ENCODE measurements at places on chromosomes 4 and X. TPM values are rescaled to one million over a fixed set of nuclear protein-coding genes. Genes with fewer than 3 reads are reported as not detected.

GRCh38 chr4:6742989-6743388 lies 27.0 kb downstream of the BLOC1S4 start:
- no peak overlapping the region for H3K27ac ChIP-seq
- no peaks in the 10 kb centered on the region for H3K27me3 ChIP-seq
- H3K4me1 ChIP-seq: peaks cover 21% of the 10 kb centered on the region
- DNase-seq: no peak
- no peaks in the 10 kb centered on the region for H3K36me3 ChIP-seq
- no peak overlapping the region for H3K4me3 ChIP-seq

- H3K36me3 ChIP-seq: no peaks in the 10 kb centered on the region
- DNase-seq: peak; percentile 57
- peaks cover 15% of the 10 kb centered on the region for H3K4me1 ChIP-seq
Observed at GRCh38 chrX:40090050-40090804, 7.5 kb downstream of the BCOR start.

GRCh38 chr4:107643021-107643420 lies 77.0 kb downstream of the PAPSS1 start:
- H3K4me3 ChIP-seq: no peak overlapping the region
- peaks cover 24% of the 10 kb centered on the region for H3K36me3 ChIP-seq
- H3K27ac ChIP-seq: no peak overlapping the region
- no peaks in the 10 kb centered on the region for H3K27me3 ChIP-seq
- H3K4me1 ChIP-seq: peaks cover 11% of the 10 kb centered on the region
- DNase-seq: no peak

The ITIH6 gene
- not detected for total RNA-seq

DNA sequence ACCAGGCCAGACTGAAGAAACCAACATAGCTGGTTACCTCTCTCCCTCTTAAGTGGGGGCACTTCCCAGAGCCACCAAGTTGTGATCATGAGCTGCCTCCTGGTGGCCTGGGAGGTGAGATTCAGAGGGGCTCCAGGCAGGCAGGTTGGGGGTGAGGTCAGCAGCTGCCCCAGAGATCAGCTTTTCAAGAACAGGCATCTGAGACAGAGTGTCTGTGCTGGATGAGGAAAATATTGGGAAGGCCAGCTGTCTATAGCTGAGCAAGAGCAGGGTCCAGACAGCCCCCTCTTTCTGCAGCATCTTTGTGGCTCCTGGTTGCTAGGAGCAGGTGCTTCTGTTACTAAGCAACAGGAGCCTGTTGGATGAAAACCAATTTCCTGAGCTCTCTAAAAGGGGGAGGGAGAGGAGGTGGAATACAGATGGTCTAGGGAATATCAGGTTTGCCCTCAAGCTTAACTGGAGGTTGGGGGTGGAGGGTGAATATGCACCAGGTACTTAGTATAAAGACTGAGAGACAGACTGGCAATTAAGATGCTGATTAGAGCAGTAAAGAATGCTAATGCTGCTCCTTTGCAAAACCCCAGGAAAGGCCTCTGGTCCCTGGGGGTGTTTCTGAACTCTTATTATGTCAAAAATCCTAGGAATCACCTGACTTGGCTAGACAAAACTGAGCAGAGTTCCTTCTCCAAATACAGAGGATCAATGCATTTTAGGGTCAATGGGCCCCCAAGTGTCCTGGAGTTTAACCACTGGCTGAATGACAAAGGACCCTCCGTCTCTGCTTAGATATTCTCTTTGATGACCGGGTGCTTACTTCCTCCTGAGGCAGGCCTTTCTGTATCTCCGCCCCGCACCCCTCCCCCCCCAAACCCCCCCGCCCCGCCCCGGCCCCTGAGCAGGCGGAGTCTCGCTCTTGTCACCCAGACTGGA lies 21.4 kb downstream of the ZCCHC13 start:
- H3K4me1 ChIP-seq: no peaks in the 10 kb centered on the region
- H3K4me3 ChIP-seq: no peak overlapping the region
- no peak for DNase-seq
- H3K36me3 ChIP-seq: no peaks in the 10 kb centered on the region

DNA sequence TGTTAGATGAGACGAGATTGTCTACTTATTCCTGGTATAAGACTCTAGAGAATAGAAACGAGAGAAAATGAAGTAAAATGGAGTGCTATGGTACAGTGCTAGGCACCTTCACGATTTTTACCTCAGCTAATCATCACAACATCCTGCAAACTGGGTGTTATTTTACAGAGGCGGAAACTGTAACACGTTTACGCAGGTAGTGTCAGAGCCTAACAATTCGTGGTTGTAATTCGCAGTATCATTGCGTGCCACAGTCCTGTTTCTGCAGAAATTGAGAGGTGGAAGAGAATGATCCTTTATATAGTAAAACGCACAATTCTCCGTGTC lies 383 bp upstream of the TBC1D19 start:
- peaks cover 10% of the 10 kb centered on the region for H3K4me1 ChIP-seq
- no peaks in the 10 kb centered on the region for H3K27me3 ChIP-seq
- peak overlapping the region; percentile 82 for H3K27ac ChIP-seq
- H3K4me3 ChIP-seq: peak overlapping the region; percentile 90
- DNase-seq: no peak
- H3K36me3 ChIP-seq: no peaks in the 10 kb centered on the region

DNA sequence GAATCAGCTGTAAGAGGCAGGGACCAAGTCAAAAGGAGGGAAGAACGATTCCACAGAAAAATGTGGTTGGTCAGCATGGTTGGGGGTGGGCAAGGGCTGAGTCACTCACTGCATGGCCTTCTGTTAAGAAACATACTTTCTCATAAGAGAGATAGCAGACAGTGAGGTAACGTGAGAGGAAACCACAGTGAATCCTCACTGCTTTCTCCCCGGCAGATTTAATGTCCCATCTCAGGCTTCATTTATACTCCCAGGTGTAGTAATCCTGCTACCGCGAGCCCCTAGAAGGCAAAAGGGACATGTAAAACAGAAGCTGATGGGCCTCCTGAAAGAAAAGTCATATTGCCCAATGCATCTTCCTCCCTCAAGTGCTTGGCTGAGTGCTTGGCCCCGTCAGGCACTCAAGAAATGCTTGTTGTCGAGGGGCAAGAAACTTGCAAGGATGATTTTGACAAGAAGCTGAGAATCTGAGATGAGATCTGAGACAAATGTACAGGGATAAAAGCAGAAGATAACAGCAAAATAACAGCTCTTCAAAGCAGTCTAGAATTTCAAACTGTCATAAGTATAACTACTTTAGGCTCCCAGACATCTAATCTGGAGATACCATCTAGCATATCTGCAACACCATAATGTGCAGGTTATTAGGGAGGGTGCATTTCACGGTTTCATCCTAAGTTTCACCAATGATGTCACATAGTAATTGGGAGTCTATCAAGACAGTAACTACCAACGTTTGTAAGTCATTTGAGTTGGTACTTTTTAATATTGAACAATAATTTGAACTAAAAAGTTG lies 40.2 kb downstream of the SH3KBP1 start:
- H3K27ac ChIP-seq: peak overlapping the region; percentile 49
- no peaks in the 10 kb centered on the region for H3K36me3 ChIP-seq
- H3K4me3 ChIP-seq: no peak overlapping the region
- no peaks in the 10 kb centered on the region for H3K4me1 ChIP-seq
- no peak for DNase-seq
- no peaks in the 10 kb centered on the region for H3K27me3 ChIP-seq

GRCh38 chrX:41406201-41406600 lies 40.9 kb upstream of the NYX start:
- H3K27me3 ChIP-seq: peaks cover 8% of the 10 kb centered on the region
- no peak overlapping the region for H3K27ac ChIP-seq
- H3K4me3 ChIP-seq: no peak overlapping the region
- H3K4me1 ChIP-seq: no peaks in the 10 kb centered on the region

- H3K36me3 ChIP-seq: no peaks in the 10 kb centered on the region
- DNase-seq: no peak
- no peaks in the 10 kb centered on the region for H3K27me3 ChIP-seq
- H3K4me1 ChIP-seq: peaks cover 53% of the 10 kb centered on the region
Observed at GRCh38 chr4:99411041-99411440, 24.1 kb downstream of the ADH7 start.

The LNX1 gene
- total RNA-seq: 16.1 TPM

The DGAT2L6 gene
- not detected for total RNA-seq

DNA sequence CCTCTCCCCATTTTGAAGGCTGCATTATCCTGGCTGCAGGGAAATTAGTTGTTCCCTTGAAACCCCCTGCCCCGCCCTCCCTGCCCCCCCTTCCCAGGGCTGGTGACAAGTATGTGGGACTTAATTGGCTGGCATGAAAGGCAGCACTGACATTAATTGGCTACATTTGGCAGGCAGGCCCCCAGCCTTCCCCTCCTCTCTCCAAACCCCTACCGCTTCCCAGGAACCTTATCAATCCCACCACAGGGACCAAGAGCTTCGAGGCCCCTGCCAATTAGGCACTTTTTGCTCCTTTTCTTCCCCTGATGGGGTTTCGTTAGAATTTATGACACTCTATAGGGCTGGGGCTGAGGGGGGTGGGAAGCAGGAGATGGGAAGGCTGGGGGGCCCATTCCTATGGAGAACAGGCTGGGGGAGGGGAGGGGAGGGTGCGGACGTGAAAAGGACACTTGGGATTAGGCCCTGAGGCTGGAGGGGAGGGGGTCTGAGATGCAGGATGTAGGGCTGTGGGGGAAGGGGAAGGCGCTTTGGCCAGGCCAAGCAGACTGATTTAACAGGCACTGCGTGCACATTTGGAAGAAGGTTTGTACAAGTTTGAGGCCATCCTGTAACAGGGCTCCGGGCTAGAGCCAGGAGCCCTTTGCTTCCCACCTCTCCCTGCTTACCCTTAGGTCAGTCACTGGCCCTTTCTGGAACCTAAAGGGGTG lies 52.2 kb downstream of the EFNB1 start:
- H3K27ac ChIP-seq: no peak overlapping the region
- H3K27me3 ChIP-seq: no peaks in the 10 kb centered on the region
- H3K4me1 ChIP-seq: no peaks in the 10 kb centered on the region
- H3K4me3 ChIP-seq: no peak overlapping the region

The PCDH10 gene
- not detected for total RNA-seq

DNA sequence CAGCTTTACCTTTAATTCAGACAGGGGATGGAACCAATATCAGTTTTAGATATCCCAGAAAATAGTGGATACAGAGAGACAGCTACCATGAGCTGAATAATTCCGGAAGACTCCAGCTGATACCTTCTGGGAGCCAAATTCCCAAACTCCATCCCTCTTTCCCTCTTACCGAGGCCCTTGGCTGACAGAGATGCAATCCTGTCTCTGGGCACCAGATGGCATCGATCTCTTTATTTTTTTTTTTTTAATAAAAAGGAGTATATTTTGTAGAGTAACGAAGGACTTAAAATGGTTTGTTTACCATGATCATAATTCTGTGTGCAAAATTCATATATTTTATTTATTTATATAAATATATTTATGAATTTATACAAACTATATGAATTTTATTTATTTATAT lies 31.0 kb downstream of the RAB40A start:
- no peaks in the 10 kb centered on the region for H3K27me3 ChIP-seq
- H3K4me1 ChIP-seq: no peaks in the 10 kb centered on the region
- no peak overlapping the region for H3K27ac ChIP-seq

- H3K36me3 ChIP-seq: no peaks in the 10 kb centered on the region
- peak overlapping the region; percentile 75 for H3K4me3 ChIP-seq
- H3K27ac ChIP-seq: peak overlapping the region; percentile 95
- H3K4me1 ChIP-seq: peaks cover 15% of the 10 kb centered on the region
- no peaks in the 10 kb centered on the region for H3K27me3 ChIP-seq
- peak; percentile 34 for DNase-seq
Observed at GRCh38 chr4:156971165-156971675, 379 bp downstream of the PDGFC start.

- no peak for DNase-seq
- H3K4me3 ChIP-seq: no peak overlapping the region
- H3K4me1 ChIP-seq: peaks cover 8% of the 10 kb centered on the region
- no peaks in the 10 kb centered on the region for H3K36me3 ChIP-seq
- H3K27ac ChIP-seq: no peak overlapping the region
Observed at GRCh38 chr4:16909281-16909680, 10.8 kb upstream of the LDB2 start.

DNA sequence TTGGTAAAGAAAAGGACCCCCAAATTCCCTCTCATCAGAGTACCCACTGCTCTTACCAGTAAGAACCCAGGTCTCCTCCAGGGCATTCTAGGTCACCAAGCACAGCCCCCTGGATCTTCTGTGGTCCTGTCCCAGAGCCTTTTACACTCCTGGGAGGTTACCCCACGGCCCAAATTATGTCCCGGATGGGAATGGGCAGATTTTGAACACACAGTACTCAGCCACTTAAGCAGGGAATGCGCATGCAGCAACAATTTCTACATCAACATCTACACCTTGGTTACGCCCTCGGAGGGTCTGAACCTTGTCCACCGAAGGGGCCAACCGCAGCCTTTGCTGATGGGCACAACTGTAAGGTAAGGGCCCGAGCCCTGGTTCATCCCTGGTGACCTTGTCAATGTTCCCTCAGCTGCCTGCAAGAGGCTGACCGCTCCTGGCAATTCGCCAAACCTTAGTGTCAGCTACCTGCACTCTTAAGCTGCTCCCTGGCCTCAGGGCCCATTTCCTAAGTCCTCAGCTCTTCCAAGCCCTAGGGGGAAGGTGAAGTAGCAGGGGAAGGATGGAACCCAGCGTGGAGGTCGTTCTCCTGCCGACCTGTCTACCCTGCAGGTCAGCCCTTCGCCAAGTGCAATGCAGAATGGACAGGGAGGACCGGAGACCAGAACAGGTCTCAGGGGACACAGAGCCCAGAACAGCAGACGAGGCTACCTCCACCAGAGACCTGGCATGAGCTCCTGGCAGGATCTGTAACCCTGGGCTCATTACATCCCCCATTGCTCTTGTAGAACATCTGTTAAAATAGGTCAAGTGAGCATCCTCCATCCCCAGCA lies 5.9 kb downstream of the TIMP1 start:
- peaks cover 7% of the 10 kb centered on the region for H3K36me3 ChIP-seq
- no peaks in the 10 kb centered on the region for H3K4me1 ChIP-seq
- DNase-seq: no peak
- no peak overlapping the region for H3K4me3 ChIP-seq
- no peaks in the 10 kb centered on the region for H3K27me3 ChIP-seq
- no peak overlapping the region for H3K27ac ChIP-seq

The ZGRF1 gene
- 20.6 TPM for total RNA-seq

- no peaks in the 10 kb centered on the region for H3K36me3 ChIP-seq
- no peaks in the 10 kb centered on the region for H3K27me3 ChIP-seq
- H3K4me3 ChIP-seq: no peak overlapping the region
- DNase-seq: no peak
- H3K4me1 ChIP-seq: no peaks in the 10 kb centered on the region
- no peak overlapping the region for H3K27ac ChIP-seq
Observed at GRCh38 chr4:92265798-92266197, 38.0 kb upstream of the GRID2 start.

- H3K36me3 ChIP-seq: no peaks in the 10 kb centered on the region
- no peak overlapping the region for H3K4me3 ChIP-seq
- H3K4me1 ChIP-seq: no peaks in the 10 kb centered on the region
Observed at GRCh38 chrX:118780911-118781310, 42.7 kb upstream of the ZCCHC12 start.
